ENCODE measurements at places on chromosomes 4 and X.

GRCh38 chrX:141989134-141989533 is 85.4 kb downstream of the MAGEC1 start:
- DNase-seq = no peak

DNA sequence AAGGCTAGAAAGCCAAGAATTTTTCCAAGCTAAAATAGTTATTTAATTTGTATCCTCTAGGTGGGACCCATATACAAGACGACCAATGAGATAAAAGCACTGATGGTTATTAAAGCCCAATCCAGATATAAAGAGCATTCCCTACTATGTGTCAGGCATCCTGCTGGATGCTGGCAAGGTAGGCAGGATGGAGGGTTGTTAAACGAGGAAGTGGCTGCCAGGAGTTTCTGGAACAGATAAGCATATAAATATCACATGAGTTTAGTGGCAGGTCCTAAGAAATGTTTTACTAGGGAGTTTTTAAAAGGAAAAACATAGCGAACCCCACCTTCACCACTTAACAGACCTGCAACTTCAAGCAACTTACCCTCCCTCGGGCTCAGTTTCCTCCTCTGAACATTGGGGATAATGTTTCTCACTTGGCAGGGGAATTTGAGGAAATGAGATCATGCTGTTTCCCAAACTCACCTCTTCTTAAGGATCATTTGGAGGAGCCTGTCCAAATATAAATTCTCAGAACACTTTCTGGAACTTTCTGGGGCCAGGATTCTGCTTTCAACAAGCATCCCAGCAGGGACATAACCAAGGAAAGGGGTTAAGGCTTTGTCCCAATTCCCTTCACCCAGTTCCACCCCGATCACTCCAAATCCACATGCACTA is 94.3 kb upstream of the LDB2 start:
- no peak for DNase-seq

GRCh38 chrX:69306063-69306404 is 140.8 kb upstream of the PJA1 start:
- DNase-seq = no peak

GRCh38 chr4:47612116-47613023 is 127.3 kb downstream of the ATP10D start:
- DNase-seq = no peak

DNA sequence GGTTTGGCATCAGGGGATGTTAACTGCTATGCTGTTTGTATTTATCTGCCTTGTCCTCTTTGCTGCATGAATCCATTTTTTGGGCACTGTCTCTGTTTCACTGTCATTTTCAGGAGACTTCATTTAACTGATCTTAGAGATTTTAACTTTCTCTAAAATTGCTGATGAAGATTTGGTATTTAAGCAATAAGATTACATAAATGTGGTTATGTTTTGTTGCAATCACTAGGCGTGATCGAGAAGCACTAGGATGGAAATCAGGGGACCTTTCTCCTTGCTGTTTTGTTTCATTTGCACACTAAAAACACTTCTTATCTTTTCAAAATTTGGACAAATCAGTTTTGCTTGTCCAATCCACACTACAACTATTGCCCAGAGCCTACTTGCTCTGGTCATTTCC is 15.4 kb downstream of the CXCL2 start:
- DNase-seq = no peak

DNA sequence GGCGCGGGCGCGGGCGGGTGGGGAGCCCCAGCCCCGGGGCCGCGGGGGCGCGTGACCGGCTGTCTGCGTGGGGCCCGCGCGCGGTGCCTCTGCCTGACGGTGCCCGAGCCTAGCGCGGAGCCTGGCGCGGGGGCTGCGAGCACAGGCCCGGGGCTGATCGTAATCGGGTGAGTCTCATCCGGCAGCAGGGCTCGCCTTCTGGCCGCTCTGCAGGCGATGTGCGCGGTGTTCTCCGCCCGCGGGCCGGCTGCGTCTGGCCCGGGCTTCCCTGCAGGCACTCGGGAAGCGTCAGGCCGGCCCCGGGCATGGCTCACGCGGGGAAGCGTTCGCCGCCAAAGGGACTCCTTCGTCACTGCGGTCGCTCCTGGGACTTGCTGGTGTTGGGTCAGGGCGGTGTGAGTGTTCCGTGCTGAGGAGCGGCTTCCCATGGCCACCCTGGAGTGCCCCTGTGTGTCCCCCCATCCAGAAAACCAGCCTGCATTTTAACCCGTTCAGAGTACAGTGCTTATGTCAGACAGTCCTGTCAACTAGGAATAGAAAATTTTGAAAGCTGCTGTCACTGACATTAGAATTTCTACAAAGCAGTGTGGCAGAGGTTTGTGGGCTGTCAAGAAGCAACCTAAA is 40.6 kb downstream of the FAM149A start:
- no peak for DNase-seq

GRCh38 chr4:113576947-113577678 is 184.4 kb downstream of the CAMK2D start:
- no peak for DNase-seq

- DNase-seq = no peak
Measured at GRCh38 chr4:96677499-96677898, 837.6 kb downstream of the PDHA2 start.

DNA sequence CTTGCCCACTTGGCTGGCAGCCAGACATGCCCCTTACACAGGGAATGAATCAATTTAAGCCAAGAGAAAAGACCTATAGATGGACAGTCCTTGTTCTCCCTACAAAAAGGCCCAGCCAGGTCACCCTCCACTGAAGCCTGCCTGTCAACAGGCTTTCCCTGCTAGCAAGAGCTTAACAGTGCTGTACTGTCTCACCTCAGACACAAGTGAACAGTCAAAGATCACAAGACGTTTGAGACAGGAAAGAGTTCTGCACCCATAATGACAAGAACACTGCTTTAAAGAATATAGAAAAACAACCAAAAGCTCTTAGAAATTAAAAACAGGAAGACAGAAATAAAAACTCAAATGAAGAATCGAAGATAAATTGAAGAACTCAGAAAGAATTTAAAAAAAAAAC is 4.6 kb downstream of the RNF175 start:
- no peak for DNase-seq
